Neural crest cell (in vitro differentiated cells): ENCODE measurements at places on chromosomes 7 and 10. TPM values are rescaled to one million over a fixed set of nuclear protein-coding genes. Genes with fewer than 3 reads are reported as not detected.

The NEURL1 gene
- 1.8 and 2.7 TPM in 2 replicates for total RNA-seq

The CALHM1 gene
- not detected in 2 replicates for total RNA-seq

The C1QL3 gene
- not detected in 2 replicates for total RNA-seq

- no peak for DNase-seq
These were observed 15.6 kb downstream of the CHAT start for GRCh38 chr10:49629431-49629881.

DNA sequence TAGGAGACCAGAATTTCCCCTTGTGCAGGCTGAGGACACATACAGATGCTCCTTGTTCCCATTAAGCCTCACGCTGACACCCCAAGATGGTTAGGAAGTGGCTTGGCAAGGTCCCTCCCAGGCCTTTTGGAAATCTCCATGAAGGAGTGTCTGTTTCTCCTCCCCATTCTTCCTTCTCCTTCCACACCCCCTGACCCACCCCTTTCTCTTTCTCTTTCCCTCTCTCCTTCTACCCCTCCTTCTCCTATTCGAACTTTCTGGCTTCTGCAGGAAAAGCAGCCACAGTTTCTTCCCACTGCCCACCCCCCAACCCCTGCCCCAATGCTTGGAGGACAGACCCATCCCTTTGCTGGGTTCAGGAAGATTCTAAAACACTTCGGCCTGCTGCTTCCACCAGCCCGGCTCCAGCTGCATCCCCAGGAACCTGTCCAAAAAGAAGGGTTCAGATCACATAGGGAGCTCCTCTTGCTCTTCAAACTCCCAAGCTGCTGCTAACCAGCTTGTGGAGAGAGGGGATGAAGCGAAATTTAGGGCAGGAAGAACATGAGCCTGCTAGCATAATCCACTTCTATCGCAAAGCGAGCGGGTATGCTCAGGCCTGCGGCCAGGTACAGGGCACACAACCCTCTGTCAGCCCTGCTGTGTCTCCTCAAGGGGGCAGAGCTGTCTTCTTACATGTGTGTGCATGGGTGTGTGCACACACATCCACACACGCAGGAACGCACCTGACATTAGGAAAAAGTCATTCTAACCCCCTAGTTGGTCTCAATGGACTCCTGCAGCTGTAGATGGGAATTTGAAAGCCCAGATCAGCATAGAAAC is 80.4 kb downstream of the PPP1R3C start:
- no peak for DNase-seq

DNA sequence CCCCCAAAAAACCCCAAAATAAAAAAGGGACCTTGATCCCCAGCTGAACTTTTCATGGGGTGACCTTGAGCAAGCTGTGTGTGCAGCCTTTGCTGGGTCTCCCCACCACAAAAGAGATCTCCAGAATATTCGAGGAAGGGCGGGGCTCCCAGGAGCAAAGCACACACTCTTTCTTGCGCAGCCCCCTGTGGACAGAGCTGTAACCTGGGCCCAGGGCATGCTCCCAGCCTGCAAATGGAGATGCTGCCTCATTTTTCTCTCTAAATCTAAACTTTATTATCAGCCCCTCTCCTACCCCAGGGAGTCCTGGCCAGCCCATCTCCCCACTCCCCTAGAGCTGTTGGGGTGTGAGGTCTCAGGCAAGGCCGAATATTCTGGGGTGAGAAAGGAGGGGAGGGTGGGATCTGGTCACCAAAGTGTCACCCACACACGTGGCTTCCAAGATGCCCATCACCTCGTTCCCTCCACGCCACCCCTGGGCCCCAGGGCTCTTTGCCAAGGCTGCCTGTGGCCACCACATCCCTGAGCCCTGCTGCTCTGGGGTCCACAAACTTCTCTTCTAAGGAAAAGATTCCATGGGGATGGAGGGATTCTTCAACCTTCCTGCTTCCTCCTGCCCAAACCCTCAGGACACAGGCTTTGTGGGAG is 1.7 kb upstream of the CALML3 start:
- no peak for DNase-seq

DNA sequence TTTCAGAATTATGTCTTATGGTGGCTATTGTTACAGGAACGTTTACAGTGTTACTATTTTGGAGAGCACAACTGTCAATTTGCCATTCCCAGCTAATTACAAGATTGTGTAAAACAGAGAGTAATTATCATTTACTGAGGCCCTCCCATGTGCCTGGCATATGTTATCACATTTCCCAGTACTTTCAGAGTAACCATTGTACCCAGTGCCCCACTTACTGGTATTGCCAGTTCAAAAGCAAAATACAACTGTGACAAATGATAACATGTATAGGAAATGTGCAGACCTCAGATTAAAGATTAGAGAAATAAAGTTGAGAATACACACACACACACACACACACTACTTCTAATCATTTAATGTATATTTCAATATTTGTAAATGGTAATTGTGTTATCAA is 572.5 kb downstream of the POM121L12 start:
- DNase-seq: no peak

The BHLHA15 gene
- not detected in 2 replicates for total RNA-seq

DNA sequence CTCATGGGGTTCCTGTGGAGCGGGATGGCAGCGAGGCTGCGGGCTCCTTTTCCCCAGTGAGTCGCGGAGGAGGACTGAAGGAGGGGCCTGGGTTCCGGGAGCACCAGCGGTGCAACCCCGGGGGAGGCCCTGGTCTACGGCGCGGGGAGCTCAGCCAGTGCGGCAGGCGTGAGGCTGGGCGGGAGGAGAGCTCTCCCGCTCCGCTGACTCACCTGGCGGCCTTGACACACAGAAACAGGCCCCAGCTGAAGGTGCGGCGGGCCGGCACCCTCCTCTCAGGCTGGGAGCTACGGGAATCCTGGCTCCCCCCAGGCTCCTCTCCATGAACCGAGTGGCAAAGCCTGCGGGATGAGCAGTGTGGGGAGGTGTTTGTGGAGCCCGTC is 6.8 kb upstream of the NOM1 start:
- no peak for DNase-seq

DNA sequence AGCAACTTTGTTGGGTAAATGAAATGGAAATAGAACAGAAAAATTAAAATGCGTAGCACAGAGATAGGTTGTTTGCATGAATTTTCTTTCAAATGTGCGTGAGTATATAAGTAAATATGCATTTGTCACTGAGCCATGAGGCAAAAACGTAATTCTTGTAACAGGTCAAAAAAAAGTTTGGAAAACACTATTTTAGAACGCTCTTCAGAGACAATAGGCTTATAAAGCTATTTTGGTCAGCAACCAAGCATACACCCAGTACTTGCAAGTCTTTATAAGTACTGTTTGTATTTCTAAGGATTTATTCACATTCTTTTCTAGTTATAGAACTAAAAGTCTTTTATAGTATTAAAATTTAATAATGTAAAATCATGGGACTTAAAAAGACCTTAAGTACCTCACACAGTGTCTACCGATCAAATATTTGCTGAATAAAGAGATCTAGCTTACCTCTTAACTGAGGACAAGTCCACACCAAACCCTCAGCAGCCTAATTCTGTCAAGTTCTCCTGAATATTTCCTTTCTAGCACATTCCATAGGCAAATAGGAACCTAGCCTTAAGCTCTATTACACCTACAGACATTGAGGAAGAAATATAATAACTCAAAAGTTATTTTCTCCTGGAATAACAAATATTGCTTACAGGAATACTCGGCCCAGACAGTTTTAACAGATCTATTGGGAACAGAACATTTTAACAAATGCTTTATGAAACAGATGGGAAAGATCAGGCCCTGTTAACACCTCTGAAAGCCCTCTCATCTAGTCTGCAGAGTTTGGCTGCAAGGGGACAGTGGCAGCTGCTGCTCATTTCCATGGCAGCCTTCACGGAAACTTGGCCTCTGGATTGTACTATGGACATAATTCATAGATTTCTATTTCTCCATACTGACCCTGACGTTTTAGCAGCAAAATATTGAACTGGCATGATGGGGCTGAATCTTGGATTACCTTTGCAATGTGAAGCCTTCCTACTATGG is 8.8 kb downstream of the CRPPA start:
- no peak for DNase-seq

The KLF14 gene
- total RNA-seq: not detected in 2 replicates

DNA sequence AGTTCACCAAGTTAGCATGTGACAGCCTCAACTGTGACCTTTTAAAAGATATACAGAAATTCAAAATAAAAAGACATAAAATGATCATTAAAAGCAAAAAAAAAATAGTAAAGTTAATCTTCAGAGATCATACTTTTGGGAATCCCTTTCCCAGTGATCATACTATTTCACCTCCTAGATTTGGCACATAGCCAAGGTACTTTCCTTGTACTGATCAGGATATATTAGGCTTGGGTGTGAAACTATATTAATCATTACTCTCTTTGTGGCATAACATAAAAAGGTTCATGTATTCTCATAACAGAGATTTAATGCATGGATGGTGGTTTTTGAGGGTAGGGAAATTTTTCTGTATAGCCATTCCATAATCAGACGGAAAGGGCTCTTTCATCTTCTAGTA is 109.6 kb upstream of the ZWINT start:
- DNase-seq: no peak

GRCh38 chr7:34096198-34096651 is 190.9 kb downstream of the BMPER start:
- DNase-seq: no peak

DNA sequence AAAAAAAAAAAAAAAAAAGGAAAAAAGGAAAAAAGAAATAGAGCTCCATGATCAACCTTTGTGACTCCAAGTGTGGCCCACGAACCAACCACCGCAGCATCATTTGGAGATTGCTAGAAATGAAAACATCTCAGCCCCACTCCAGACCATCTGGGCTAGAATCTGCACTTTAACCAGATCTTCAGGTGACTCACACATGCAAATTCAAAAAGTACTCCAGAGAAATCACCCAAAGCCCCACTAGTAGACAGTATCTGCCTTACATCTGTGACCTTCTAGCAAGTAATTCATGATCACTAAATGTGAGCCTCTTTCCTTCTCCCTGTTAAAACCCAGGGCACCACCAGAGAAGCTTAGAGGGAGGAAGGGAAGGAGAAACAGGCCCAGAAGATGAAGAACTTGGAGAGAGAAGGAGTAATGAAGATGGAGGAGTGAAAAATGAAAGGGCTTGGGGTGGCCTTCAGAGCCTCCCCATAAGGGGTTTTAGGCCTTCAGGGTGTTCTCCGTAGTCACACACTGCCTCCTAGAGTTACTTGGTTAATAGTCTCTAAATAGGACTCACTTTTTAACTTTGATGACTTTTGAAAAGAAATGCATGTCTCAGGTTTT is 94.0 kb downstream of the SLC37A3 start:
- no peak for DNase-seq
